ENCODE measurements at places on chromosomes 12 and 14.

- DNase-seq: no peak
These were observed 163.4 kb downstream of the GALC start for GRCh38 chr14:87829543-87829942.

DNA sequence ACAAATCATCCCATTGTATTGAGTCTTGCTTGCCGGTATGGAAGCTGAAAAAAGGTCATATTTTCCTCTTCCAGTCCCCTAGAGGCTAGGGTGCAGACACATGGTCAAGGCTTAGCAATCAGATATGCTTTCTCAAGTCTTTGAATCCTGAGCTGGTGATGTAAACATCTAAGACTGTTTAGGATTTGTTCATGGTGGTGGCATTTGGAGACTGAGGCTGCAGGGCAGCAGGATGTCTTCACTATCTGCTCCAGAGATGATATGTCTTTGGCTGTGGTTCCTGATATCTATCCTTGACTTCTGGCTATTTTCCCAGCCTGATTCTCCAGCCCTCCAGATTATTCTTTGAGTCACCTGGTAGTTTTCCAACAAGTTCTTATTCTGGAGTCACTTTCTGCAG is 50.5 kb upstream of the DACT1 start:
- DNase-seq: no peak

GRCh38 chr12:789852-790563 is 37.6 kb downstream of the WNK1 start:
- peak; percentile 59 for DNase-seq

DNA sequence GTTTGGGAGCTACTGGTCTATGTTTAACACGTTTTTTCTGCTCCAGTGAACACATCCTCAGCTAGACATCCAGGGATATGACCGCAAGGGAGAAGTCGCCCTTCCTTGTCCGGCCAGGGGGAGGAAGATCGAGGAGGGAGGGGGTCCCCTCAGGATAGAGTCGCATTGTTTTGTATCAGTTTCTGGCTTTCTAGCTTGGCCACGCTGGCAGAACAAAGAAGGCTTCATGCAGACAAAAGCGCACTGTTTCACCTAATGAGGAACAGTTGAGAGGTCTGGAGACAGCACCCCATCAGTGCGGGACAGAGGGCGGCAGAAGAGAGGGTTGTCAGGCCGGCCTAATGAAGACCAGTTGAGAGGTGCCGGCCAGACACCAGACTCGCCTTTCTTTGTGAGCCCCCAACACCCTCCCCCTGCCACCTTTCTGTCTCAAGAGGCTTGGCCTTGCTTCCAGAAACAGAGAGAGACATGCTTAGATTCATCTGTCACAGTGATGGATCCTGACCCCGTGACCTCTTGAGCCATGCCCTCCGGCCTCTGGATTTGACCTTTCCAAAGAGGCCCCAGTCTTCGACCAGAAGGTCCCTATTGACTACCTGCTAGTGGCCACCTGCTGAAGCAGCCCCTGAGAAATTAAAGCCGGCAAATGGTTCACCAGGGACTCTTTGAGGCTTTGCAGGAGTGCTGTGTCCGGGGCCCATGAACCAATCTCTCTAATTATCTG is 254.7 kb upstream of the TBX3 start:
- no peak for DNase-seq

GRCh38 chr14:30143627-30144026 is 216.0 kb upstream of the PRKD1 start:
- no peak for DNase-seq

GRCh38 chr12:117907108-117907689 is 61.6 kb downstream of the KSR2 start:
- no peak for DNase-seq

DNA sequence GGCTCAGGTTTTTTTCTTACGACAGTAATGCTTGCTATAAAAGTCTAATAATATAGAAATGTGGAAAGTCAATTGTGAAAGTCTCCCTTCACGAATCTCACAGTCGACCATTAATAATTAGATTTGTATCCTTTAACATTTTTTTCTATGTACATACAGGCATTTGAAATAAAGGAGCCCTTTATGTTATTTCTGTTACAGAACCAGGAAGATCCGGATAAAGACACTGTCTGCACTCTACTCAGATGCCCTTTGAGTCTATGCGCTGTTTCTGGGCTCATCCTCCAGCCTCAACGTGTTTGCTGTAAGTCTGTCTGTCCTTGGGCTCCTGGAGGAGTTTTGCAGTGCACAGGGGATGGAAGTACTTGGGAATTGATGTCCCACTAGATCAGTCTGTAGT is 212.2 kb upstream of the ATP2B1 start:
- DNase-seq: no peak

DNA sequence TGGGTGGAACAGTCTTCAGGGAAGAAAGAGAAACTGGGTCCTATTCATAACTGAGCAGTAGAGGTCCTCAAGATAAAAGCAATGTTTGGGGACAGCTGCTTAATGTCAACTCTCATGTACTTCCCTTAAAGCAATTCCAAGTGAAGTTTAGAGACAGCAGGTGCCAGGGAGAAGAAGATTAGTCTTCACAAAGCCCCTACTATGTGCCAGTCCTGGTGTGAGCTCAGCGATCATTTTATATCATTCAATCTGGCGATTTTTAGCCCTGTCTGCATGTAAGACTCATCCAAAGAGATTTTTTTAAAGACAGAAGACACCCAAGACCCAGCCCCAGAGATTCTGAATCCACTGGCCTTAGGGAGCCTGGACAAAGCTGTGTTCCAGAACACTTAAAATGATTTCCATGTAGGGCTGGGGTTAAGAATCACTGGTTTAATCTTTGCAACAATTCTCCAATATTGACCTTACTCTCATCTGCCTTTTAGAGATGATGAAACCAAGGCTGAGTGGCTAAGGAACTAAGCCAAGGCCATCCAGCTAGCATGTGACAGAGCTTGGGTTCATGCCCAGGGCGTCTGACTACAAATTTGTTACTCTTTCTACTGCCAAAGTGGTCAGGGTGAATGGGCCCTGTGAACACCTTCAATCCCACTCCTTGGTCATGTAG is 404.5 kb upstream of the TBX3 start:
- DNase-seq: no peak

DNA sequence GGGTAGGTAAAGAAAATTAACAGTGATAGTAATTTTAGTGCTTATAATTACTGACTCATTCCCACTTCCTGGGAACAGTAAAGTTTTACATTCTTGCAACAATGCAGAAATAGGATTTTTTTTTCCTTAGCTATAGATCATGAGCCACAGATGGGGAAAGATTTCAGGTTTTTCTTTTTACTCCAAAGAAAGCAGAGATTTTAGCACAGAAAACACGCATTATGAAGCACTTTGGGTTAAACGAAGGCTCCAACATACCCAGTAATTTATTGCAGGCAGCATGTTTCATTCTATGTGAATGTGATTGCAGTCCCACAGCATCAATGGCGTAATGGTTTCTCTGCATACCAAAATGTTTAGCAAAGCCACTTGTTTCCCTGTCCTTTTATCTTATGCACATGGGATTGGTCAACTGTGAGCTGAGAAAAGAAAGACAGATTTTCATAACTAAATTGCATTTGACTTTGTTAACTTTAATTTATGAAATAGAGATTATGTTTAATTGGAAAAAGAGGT is 124.6 kb upstream of the E2F7 start:
- no peak for DNase-seq

DNA sequence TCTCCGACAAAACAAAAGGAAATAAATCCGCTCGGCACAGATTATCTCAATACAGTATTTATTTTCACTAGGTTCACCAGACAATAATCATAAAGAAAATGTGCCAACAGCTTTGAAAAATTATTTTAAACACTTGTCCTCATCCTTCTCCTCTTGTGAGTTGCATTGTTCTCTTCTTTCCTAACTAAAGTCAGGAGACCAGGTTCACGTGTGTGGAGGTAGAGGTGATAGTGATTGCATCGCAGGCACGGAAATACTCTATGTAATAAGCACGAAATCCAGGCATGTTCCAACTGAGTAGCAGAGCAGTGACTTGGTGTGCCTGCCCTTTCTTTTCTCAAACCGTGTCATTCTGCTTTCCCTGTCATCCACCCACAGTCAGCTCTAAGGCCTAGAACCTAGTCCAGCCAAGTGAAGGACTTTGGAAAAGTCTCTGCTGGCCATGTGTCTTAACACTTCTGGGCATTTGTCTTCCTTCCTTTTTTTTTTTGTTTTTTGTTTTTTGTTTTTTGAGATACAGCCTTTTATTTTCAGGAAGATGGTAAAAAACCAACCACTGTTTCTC is 939 bp upstream of the SEL1L start:
- no peak for DNase-seq

DNA sequence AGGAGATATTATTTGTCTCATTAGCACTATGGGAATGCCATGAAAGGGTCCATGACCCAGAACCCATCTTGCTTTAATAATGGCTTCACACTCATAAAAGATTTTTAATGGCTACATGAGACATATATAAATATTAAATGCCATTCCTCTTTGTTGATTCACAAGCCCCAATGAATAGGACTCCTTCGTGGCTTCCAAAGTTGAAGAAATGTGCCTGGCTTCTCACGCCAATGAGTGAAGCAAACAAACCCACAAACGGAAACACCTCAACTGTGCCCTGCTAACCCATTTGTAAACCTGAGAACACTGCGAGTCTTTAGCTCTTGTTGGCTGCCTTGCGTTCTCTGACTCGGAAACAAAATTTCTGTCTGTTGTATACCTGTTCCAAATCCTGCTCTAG is 381.7 kb upstream of the DDHD1 start:
- DNase-seq: no peak

GRCh38 chr12:122886851-122887818 is 8.8 kb downstream of the VPS37B start:
- no peak for DNase-seq

- no peak for DNase-seq
These were observed 81.4 kb downstream of the NTN4 start for GRCh38 chr12:95709152-95709551.

DNA sequence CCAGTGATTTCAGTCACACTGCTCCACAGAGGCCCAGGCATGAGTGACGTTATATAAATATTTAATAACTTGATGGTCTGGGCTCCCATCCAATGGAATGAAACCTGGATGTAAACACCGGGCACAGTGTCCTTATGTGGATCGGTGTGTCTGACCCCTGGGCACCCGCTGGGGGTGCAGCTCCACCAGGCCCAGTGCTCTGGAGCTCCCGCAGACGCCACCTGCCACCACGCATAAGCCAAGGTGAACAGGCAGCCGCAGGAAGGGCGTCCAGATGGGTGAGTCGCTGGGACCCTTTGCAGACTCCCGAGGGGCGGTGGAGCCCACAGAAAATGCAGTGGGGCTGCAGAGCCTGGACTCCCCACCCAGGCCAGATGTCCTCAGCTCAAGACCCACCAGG is 121.6 kb downstream of the SCARB1 start:
- no peak for DNase-seq

GRCh38 chr12:97757481-97758193 is 295.0 kb downstream of the RMST start:
- DNase-seq: no peak

DNA sequence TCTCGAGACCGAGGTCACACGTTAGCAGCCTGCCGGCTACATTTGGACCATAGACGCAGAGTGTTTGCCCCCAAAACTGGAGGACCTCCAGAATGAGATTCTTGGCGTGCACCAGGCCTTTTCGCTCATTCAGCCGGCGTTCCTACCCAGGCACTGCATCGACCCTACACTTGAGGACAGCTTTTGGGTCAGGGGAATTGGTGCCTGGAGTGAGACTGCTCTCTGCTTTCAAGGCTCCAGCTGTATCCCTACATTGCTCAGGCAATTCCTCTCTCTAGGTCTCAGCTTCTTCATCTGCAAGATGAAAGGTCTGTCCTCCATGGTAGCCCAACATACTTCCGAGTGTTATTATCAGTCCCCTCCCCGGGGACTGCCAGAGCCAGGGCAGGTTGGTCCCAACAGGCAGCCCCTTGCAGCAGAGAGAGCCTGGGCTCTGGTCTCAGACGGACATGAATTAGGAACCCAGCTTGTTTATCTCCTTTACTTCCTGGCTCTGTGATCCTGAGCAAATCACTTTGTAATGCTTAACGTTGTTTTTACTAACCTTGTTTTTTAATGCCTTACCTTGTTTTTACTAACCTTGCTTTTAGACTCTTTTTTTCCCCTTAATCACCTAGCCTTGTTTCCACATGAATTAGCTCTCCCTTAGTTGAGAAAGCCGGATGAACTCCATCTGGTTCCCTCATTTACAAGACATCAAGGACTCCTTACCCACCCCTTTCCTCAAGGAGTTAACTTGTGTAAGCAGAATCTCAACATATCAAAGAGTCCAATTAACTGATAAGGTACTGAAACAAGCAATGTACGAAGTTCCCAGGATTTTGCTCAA is 892 bp downstream of the TCHP start:
- no peak for DNase-seq

Measured in suppressor macrophage treated with lipopolysaccharide for 1 hour (primary cell).